ENCODE measurements at places on chromosomes 6 and 20.

DNA sequence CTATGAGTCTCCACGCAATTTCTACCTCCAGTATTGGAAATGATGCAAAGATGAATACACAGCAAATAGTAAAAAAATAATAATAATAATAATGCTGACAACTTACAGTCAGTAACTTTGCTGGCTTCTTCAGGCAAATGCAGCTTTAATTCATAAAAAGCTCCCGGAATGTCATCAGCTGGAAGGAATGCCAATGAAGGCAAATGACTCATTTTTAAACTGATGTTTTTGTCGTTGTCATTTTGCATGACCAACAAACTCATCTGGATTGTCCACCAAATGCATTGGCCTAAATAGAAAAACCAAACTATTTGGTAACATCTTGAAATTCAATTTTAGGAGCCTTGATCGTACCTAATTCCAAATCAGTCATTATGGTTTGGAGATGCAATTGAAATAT is 217.1 kb downstream of the ALDH8A1 start:
- DNase-seq: no peak

DNA sequence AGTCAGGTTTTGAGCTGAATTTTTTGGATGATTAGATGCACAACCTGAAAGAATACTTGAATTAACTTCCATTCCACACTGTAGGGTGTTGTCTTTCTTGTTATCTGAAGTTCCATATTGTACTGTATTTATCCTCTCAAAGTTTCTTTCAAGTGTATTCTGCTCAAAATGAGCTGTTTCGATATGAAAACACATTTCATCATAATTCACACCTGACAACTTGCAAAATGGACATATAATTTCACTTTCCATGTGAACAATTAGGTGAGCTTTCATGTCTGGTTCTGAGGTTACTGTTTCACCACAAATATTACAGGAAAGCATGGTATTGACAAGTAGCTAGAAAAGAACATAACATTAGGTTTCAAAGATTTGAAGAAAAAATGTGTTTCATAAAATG is 1.7 kb downstream of the ZUP1 start:
- DNase-seq: no peak

- no peak for DNase-seq
Measured at GRCh38 chr6:36804563-36804962, 34.7 kb downstream of the CPNE5 start.

GRCh38 chr6:114892211-114892610 is 549.4 kb upstream of the HS3ST5 start:
- DNase-seq: no peak

All from pons (tissue), 1 donor.